ENCODE measurements at places on chromosomes 6 and 20.

GRCh38 chr6:30854285-30855040, 29.9 kb upstream of the DDR1 start:
- no peak for DNase-seq

DNA sequence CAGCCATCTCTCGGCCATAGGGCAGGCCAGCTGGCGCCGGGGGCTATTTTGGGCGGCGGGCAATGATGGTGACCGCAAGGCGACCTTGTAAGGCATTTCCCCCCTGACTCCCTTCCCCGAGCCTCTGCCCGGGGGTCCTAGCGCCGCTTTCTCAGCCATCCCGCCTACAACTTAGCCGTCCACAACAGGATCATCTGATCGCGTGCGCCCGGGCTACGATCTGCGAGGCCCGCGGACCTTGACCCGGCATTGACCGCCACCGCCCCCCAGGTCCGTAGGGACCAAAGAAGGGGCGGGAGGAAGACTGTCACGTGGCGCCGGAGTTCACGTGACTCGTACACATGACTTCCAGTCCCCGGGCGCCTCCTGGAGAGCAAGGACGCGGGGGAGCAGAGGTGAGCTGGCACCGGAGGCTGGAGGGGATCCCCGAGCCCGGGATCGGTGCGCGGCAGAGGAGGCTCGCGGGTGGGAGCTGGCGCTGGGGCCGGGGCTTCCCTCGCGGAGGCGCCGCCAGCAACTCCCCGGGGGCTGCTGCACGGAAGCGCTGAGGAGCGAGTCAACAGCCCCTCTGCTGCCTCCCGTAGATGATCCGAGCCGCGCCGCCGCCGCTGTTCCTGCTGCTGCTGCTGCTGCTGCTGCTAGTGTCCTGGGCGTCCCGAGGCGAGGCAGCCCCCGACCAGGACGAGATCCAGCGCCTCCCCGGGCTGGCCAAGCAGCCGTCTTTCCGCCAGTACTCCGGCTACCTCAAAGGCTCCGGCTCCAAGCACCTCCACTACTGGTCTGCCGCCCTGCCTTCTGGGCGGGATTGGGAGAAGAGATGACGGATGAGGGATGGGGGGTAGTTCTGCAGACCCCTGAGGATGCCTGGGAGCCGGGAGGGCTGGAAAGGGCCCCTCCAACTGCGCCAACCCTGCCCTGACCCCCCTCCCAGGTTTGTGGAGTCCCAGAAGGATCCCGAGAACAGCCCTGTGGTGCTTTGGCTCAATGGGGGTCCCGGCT, at the start of the genes CTSA and NEURL2:
Gene CTSA, plus strand, starts transcription at position 351 of the 999 bp plus-strand sequence. Its CDS starts 234 bp downstream, at position 585.
Gene NEURL2, minus strand, starts transcription at position 224 of the 999 bp plus-strand sequence. Its CDS starts 217 bp downstream, at position 7.
- peak; percentile 71 for DNase-seq

GRCh38 chr6:93751969-93752368, 332.6 kb upstream of the EPHA7 start:
- DNase-seq: no peak

- DNase-seq: no peak
Observed at GRCh38 chr6:73548458-73549446, 27.9 kb upstream of the EEF1A1 start.

- no peak for DNase-seq
Observed at GRCh38 chr6:87257565-87257964, 64.8 kb upstream of the SMIM8 start.

DNA sequence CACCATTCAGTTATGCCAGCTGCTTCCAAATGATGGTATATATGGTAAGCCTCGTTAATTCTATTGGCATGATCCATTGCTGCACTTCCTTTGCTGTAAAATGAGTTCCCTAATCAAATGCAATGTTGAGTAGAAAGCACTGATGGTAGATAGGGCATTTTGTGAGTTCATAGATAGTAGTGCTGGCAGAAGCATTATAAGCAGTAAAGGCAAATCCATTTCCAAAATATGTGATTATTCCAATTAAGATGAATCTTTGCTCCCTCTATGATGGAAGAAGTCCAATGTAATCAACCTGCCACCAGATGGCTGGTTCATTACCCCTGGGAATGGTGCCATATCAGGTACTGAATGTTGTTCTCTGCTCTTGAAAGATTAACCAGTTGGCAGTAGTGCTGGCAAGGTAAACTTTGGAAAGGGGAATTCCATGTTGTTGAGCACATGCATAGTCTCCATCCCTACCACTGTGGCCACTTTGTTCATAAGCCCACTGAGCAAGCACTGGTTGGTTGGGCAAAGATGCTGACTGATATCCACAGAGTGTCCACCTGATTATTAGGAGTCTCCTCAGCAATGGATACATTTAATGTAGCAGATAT, 5.6 kb upstream of the TBPL1 start:
- DNase-seq: no peak

GRCh38 chr20:60454491-60454890, 496.3 kb downstream of the CDH26 start:
- DNase-seq: no peak

- no peak for DNase-seq
Observed at GRCh38 chr6:90811596-90812226, 224.8 kb upstream of the MAP3K7 start.

DNA sequence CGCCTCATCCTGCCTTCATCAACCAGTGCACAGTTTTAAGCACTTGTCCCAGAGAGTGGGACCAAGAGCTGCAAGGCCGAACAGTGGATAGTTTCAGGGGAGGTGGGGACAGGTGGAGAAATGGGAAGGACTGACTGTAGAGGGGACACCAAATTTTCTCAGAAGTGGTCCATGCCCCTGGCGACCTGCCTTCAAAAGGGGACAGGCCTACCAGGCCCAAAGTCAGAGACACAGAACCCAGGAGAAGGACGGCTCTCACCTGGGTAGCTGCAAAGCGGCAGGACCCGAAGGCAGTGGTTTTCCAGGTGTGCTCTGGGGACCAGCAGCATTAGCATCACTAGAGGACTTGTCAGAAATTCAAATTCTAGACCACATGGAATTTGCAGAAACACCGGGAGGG, 5.8 kb downstream of the TFEB start:
- no peak for DNase-seq

- DNase-seq: no peak
Observed at GRCh38 chr6:149060985-149061760, 256.3 kb upstream of the TAB2 start.

DNA sequence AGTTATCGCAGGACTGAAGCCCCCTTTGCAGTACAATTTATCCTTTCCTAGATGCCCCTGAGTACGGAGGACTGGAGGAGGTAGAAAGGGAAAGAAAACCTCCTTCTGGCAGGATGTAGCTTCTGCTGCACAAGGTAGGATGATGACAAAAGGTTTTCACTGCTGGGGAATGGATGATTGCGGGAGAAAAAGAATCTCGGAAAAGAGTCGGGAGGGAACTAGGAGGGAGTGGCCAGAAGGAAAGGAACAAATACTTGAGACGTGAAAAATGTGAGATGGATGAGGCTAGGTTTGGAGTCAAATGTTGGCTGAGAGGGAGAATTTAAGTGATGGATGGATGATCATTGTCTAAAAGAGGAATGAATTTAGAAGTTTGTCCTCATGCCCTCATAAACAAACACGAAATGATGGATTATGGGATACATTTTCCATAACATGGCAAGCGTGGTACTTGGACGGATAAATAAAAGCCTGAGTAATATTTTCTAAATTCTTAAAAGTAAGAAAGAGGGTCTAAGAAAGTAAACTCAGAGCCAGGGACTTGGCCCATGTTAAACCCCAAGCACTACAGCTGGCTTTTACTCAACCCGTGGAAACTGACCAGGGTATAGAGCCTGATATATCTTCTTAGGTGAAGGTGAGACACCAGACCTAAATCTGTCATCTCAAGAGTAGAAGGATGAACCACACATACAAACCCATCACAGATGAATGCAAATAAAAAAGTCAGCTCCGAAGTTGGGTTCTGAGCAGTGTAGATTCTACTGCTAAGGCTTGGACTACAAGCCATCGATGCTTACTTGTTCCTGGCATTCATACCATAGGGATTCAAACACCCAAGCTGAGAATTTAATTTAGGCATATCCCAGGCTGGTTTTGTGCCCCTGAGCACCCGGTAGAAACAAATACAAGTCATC, 72.4 kb downstream of the HFE start:
- DNase-seq: no peak

DNA sequence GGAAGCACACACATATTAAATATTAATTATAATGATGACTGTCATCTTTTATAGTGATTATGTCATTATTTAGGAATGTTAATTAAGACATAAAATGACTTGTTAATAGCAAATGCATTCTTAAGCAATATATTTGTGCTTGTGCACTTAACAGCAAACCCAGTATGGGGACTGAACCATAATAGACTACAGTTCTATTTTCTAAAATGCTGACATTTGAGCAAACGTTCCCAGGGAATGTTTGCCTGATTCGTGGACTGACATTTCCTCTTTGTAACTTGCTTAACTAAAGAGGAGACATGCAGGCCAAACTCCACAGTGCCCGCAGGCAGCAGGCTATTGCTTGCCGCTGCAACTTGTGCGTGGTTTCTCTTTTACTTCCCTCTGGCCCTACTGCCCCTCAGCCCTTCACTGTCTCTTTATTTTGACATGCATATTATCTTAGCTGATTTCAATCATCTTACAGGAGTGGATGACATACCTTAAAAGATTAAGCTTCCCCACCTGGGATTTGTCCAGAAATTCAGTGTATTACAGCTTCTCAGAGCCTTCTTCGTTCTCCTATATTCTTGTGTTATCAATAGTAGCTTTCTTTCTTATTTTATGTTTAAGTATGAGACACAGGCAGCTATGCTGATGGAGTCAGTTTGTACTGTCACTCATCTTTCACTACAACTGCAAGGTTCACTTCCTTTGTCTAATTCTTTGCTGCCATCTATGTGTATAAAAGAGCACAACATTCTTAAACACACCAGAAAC, 141.5 kb downstream of the GMDS start:
- DNase-seq: no peak

DNA sequence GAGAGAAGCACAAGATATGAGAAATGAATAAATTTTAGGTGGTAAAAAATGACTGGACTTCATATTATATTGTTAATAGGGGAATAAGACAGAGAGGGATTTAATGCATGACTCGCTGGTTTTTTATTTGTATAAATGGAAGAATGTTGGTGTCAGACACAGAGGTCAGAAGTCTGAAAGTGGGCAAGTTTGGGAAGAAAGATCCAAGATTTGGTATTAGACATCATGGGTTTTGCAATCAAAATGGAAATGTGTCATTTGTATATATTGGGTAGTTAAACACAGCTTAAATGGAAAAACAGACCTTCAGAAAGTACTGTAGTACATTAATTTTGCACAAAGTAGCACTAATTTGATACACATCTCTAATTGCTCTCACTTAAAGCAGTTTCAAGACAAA, 96.2 kb downstream of the EYA4 start:
- DNase-seq: no peak

DNA sequence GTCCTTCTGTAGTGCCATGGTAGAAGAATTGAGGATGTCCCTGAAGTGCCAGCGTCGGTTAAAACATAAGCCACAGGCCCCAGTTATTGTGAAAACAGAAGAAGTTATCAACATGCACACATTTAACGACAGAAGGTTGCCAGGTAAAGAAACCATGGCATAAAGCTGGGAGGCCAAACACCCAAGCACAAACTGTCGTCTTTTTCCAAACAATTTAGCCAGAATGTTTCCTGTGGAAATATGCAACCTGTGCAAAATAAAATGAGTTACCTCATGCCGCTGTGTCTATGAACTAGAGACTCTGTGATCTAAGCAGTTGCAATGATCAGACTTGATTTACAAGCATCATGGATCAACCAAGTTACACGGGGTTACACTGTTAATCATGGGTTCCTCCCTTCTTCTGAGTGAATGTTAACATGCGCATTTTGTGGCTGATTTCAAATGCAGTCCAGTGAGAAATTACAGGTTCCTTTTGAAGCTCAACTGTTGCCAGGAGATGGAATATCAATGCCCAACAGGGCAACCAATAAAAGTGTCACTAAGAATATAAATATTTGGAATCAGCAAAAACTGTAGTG, 674.9 kb downstream of the GRIK2 start:
- DNase-seq: no peak

GRCh38 chr20:11227602-11228001, 553.8 kb upstream of the JAG1 start:
- DNase-seq: no peak

DNA sequence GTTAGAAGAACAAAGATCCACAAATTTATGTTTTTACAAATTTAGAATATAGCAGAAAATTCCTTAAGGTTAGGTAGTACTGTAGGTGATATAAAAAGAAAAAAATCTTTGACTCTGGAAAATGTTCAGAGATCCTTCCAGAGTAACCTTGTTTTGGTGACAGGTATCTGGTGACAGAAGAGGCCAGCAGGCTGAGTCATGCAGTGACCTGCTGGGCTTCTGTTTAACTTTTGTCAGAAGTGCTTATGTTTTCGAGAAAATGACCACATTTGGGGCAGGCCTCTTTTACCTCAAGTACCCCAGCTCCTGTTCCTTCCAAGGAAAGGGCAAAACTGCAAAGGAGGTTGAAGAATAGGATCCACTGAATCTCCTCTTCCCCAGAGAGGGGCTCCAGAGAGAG, 10.5 kb upstream of the CLDN20 start:
- DNase-seq: no peak
